ENCODE measurements at places on chromosomes 3 and 15. TPM values are rescaled to one million over a fixed set of nuclear protein-coding genes. Genes with fewer than 3 reads are reported as not detected.

GRCh38 chr3:13536832-13537231 lies 12.1 kb upstream of the FBLN2 start:
- DNase-seq, result no peak
- H3K27ac ChIP-seq, result peak overlapping the region; percentile 28
- H3K4me1 ChIP-seq, result peaks cover 7% of the 10 kb centered on the region
- no peaks in the 10 kb centered on the region for H3K27me3 ChIP-seq

GRCh38 chr15:76335307-76336253 lies 993 bp upstream of the ISL2 start:
- peaks cover 81% of the 10 kb centered on the region for H3K27me3 ChIP-seq
- H3K4me1 ChIP-seq, result peaks cover 32% of the 10 kb centered on the region
- H3K4me3 ChIP-seq, result peak overlapping the region; percentile 64
- H3K27ac ChIP-seq, result peak overlapping the region; percentile 75
- no peaks in the 10 kb centered on the region for H3K36me3 ChIP-seq
- DNase-seq, result no peak

GRCh38 chr15:40769274-40770146 lies at the start of gene C15orf62:
Gene C15orf62, plus strand, starts transcription at chr15:40769980. Its CDS starts 516 bp downstream, at chr15:40770496.
- peaks cover 34% of the 10 kb centered on the region for H3K4me1 ChIP-seq
- peak within 1 kb of the TSS; percentile 92 for H3K27ac ChIP-seq
- H3K4me3 ChIP-seq, result no peak within 1 kb of the TSS
- H3K36me3 ChIP-seq, result peaks cover 8% of the 10 kb centered on the region
- no peaks in the 10 kb centered on the region for H3K27me3 ChIP-seq
- DNase-seq, result no peak

CLDN11 gene
- 164 TPM for total RNA-seq
